ENCODE measurements at places on chromosomes 6 and 20.

DNA sequence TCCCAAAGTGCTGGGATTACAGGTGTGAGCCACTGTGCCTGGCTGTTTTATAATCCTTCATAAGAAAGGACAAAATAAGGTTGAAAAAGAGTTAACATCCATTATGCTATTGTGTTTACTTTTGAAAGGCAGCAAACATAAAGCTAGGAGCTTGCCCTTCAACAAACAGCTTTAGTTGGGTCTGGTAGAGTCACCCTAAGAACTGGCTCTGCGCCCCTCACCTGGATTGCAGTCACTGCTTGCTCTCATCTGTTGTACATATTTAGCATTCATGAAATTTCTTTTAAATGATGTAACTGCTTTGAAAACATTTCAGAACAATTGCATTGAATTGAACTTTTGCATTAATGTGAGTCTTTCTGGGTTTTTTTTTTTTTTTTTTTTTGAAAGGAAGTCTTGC, 38.9 kb downstream of the JARID2 start:
- peak; percentile 79 for DNase-seq

DNA sequence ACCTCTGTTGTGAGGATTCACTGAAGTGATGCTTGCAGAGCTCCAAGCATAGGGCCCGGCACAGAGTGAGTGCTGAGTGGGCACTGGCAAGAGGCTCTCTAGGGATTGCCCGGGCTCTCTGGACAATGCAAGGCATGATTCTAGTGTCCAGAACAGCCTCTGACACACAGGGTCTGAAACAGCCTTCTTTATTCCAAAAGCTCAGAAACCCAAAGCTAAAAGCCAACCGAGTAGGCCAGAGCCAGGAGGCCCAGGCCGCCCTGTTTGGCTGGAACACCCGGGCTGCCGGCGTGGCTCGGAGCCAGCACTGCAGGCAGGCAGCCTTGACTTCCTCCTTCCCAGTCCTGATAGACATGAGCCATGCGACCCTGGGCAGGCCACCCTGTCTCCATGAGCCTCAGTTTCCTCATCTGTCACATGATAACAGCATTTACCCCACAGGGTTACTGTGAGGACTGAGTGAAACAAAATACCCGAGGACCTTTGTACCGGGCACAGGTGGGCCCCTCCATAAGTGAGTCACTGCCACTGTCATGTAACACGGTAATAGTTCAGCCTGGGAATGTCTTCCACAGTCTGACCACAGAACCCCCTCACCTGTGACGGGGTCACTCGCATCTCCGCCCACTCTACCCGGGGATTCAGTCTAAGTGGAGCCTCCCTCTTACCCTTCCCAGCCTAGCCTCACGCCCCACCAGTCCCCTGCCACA, 51.5 kb downstream of the PTPRT start:
- peak; percentile 13 for DNase-seq

GRCh38 chr6:120681204-120681603, 653.1 kb downstream of the TBC1D32 start:
- DNase-seq: no peak

- no peak for DNase-seq
These were observed 103.5 kb downstream of the BCAS1 start for GRCh38 chr20:53966774-53967398.

DNA sequence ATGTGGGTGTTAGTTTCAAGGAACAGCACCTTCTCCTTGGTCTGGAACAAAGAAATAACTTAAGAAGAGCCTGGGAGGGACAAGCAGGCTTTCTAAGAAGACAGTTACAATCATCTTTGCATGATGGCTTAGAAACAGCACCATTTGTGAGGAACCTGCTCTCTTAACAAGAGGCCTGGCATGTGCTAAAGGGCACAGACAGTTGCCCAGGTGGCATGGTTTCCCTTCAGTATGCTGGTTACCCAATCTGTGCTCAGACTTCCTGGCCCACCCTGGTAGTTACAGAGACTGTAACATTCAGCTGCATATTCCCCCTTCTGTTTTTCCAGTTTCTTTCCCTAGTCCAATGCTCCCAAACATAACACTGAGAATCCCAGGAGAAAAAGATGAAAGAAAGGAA, 84.0 kb downstream of the CHD6 start:
- no peak for DNase-seq

GRCh38 chr6:68677058-68677457, 42.0 kb downstream of the ADGRB3 start:
- no peak for DNase-seq

DNA sequence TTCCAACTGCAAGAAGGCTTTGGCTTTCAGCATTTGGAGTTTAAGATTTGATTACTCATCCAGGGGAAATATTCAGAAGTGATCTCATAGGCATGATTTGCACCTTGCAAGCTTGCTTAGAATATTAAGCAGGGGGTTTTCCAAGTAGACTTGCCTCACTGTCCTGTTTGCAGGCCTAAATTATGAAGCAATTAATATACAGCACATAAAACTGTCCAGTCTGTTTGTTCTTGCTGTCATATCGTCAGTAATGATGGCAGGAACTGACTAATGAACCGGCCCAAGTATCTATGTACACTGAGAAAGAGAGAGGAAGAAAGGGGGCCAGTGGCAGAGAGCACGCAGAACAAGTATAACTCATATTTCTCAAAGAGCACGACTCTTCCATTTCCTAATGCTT, 212.5 kb upstream of the SUPT3H start:
- peak; percentile 98 for DNase-seq

- peak; percentile 67 for DNase-seq
These were observed 16.4 kb upstream of the KIFC1 start for GRCh38 chr6:33375143-33375671.

GRCh38 chr6:156760377-156760776, 16.8 kb upstream of the ARID1B start:
- DNase-seq: no peak

DNA sequence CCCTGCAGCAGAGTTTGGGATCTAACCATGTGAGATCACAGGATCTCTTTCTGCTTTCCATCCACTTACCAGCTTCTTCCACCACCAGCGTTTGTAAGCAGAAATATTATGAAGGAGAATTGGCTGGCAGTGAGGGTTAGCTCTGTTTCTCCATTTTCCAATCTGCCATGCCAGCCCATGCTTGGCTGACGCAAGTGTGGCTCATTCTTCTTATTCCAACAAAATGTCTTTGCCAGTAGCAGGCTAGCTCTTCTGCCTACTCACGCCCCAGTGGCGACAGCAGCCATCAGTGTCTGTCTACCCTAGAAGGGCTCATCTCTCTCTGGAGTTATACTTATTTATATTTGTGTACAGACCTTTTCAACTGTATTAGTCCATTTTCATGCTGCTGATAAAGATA, 286.2 kb downstream of the FARS2 start:
- DNase-seq: no peak

GRCh38 chr20:41175201-41175651, 37.9 kb downstream of the PLCG1 start:
- no peak for DNase-seq

DNA sequence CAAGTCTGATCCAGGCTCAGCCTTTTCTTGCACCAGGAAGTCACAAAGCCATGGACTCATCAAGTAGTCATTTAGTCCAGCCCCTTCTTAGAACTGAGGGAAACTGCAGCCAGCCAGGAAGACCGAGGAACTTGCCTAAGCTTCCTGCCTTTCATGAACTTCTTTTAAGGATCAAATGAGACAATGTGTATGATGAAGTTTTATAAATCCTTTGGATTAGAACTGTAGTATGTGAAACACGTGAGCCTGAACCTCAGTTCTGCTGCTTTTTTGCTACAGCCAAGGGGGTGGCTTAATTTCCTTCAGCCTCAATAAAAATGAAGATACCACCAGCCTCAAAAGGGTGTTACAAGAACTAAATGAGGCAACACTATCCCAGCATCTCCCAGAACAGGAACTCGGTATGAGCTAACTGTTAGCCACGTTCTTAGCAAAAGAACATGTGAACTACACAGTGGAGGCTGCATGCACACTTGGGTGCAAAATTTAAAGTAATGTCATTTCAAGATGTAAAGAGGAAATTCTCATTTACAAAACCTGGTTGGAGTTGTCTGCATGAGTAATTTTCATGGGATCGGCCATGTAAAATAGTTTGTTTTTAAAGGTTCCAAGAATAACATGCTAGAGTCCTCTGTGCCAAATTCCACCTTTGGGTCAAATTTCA, 76.0 kb upstream of the TBC1D7 start:
- DNase-seq: peak; percentile 72

- no peak for DNase-seq
These were observed 81.4 kb downstream of the CTNNBL1 start for GRCh38 chr20:37775200-37775599.

DNA sequence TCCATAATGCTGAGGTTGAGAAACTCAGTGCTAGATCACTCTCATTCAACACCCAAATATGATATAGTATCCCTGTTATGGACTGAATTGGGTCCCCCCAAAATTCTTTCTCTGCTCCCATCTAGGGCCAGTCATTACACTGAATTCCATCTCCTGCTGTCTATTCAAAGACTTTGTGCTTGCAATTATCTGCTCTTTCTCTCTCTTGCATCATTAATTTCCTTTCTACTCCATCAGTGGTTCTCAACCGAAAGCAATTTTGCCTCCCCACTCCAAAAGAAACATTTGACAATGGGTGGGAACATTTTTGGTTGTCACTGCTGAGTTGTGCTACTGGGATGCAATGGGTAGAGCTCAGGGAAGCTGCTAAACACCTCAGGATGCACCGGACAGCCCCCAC, 271.5 kb upstream of the CDYL start:
- no peak for DNase-seq

GRCh38 chr20:58638467-58639181, 12.5 kb upstream of the STX16 start:
- DNase-seq: no peak

DNA sequence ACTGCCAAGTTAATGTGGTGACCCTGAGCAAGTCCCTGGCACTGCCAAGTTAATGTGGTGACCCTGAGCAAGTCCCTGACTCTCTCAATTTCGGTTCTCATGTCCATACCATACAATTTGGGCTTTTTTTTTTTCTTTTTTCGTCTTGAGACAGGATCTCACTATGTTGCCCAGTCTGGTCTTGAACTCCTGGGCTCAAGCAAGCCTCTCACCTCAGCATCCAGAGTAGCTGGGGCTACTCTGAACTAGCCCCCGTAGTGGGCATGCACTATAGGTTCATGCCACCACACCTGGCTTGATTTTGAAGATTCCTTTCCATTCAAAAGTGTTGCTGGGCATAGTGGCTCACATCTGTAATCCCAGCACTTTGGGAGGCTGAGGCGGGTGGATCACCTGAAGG, 100.0 kb upstream of the FOXP4 start:
- DNase-seq: no peak

DNA sequence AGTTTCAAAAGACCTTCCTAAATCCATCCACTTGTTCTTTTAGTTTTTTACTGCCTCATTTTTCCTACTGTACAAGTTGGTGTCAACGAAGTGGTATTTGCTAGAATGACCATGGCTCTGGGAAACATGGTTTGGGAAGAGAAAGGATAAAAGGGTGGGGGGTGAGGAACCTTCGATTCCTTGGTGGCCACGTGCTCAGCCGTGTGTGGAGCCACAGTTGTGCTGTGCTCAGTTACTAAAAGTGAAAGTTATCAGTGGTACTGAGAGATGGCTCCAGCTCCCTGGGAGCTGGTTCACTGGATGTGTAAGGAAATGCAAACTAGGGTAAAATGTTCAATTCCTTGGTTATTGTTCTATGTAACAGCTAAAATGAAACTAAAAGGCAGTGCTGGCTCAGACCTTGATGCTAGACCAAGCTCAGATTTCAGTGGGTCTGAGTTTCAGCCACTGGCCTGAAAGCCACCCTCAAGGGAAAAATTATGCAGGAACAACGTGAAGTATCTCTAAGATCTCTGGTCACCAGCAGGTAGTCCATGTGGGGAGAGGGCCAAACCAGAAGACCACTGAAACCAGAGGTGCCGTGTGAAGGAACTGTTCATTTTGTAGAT, 7.4 kb upstream of the SLC22A2 start:
- DNase-seq: no peak

DNA sequence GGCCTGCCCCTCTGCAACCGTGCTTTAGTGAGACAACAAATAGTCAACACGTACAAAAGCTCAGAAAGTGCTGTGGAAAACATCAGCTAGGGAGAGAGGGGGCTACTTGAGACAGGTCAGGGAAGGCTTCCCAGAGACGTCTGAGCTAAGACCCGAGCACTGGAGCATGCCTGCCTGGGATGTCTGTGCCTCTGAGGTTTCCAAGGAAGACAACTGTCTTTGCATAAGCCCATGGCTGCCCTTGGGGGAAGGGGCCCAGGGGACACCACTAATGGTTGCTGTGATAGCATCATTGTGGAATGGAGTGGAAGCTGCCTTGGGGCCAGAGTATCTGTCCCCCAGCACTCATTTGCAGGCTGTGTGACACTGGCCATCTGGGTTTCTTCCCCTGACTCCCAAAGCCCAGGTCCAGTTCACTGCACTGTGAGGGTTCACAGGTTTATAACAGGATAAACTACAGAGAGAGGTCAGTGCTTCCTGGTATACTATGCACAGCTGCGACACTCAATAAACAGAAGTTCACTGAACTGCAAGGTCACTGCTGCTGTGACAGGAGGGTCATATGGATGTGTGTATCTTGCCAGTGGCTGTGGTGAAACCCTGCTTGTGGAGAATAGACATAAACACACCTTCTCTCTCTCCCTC, 1.5 kb upstream of the ARFGEF2 start:
- DNase-seq: no peak

- DNase-seq: peak; percentile 82
These were observed 20.2 kb upstream of the TTK start for GRCh38 chr6:79984261-79984660.

DNA sequence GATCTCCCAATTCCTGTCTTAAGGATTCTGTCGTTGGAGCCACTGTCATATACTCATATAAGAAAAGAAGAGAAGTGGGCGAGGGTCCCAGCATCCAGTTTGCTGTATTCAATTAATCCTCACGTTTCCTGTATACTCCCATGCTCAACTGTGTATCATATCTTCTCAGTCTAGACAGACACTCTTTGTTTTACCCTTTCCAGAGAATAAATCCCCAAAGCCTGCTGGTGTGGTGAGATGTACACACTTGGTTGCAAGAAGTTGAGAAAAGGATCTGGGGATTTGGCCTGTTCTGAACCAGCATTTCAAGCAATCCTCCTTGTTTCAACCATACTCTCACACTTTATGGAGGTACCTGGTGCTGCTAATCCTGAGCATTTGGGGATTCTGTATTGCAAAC, 3.1 kb downstream of the TPMT start:
- DNase-seq: no peak

- DNase-seq: no peak
These were observed 398.7 kb upstream of the MARCKS start for GRCh38 chr6:113458368-113459010.

- DNase-seq: no peak
These were observed 56.7 kb downstream of the ISM1 start for GRCh38 chr20:13277663-13278295.
